ENCODE measurements at places on chromosomes 13 and 19. TPM values are rescaled to one million over a fixed set of nuclear protein-coding genes. Genes with fewer than 3 reads are reported as not detected.

DNA sequence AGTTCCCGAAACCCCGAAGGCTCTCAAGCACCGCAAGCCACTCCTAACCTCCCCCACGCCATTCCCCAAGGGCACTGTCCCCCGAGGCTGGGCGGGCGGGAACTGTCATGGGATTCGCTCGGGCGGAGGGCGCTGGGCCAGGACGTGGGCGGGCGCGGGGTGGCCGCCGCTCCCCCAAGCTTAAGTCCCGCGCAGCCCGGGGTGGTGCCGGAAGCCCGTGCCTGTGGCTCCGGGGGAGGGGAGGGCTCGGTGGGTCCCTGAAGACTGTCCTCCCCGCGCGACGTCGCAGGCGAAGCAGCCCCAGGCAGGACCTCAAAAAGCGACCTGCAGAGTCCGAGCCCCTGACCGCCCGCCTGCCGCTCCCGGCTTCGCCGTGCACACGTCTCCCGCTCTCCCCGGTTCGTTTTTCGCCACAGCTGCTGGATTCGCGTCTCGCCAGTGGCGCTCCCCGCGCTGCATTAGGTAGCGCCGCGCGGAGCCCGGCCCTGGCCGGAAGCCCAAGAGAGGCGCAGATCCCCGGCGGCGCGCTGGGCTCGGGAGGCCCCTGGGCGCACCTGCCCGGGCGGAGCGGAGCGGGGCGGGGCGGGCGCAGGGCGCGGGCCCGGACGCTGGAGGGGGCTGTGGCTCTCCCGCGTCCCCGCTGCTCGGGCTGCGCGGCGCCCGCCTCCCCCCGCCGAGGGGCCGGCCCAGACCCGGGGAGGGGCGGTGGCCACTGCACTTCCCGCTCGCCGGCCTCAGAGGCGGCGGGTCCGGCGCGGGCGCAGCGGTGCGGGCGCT, at the start of gene FARP1:
Gene FARP1, plus strand, starts transcription at position 715 of the 777 bp plus-strand sequence. CDS start 70,149 bp downstream, outside the sequence.
- no peak for DNase-seq
- H3K4me3 ChIP-seq, result peak within 1 kb of the TSS; percentile 39
- peaks cover 9% of the 10 kb centered on the region for H3K4me1 ChIP-seq

The SIGLECL1 gene
- not detected for total RNA-seq

- DNase-seq, result no peak
- H3K4me1 ChIP-seq, result no peaks in the 10 kb centered on the region
- H3K4me3 ChIP-seq, result no peak overlapping the region
- H3K36me3 ChIP-seq, result peaks cover 4% of the 10 kb centered on the region
Observed at GRCh38 chr13:63690672-63691071, 2275.0 kb upstream of the PCDH20 start.

The WDR88 gene
- total RNA-seq, result not detected

DNA sequence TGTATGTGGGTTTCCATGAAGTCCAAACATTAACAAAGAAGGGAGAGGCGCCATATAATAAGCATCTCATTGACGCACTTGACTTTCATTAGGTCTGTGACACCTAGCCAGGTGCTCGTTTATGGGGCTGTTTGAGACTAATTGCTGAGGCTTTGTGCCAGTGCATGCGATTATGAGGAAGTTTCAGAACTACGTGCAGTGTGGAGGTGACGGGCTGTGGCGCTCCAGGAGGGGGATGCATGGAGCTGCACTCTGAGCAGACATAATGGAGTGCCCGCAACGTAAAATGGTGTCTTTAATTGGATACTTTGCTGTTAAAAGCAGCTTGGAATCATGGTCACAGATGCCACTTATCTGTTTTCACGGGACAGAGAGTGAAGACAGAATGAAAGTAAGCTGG, 223.2 kb downstream of the FGF9 start:
- H3K4me1 ChIP-seq, result peaks cover 8% of the 10 kb centered on the region
- no peak for DNase-seq
- H3K4me3 ChIP-seq, result no peak overlapping the region
- no peak overlapping the region for H3K27ac ChIP-seq

- DNase-seq, result peak; percentile 83
- peak overlapping the region; percentile 85 for H3K4me3 ChIP-seq
- H3K27me3 ChIP-seq, result no peaks in the 10 kb centered on the region
- H3K27ac ChIP-seq, result peak overlapping the region; percentile 99
- H3K4me1 ChIP-seq, result peaks cover 14% of the 10 kb centered on the region
Observed at GRCh38 chr19:38831142-38831605, 420 bp downstream of the ECH1 start.

DNA sequence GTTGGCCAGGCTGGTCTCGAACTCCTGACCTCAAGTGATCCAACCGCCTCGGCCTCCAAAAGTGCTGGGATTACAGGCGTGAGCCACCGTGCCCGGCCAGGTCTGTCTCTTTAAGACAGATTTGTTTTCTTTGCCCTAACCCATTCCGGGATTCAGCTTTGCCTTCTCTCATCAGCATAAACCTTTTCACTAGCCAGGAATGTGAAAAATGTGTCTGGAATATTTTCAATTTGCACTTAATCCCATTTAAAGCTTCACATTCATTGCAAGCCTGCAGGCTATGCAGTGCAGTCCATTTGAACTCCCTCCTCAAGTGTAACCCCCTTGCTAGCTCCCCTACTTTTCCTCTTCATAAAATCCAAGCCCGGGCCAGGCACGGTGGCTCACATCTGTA, 880 bp upstream of the TMEM160 start:
- peaks cover 9% of the 10 kb centered on the region for H3K27me3 ChIP-seq
- peaks cover 19% of the 10 kb centered on the region for H3K4me1 ChIP-seq
- H3K4me3 ChIP-seq, result peak overlapping the region; percentile 92
- DNase-seq, result no peak

The MAP4K1 gene
- 318 TPM for total RNA-seq

The TLE2 gene
- total RNA-seq, result 1.3 TPM

DNA sequence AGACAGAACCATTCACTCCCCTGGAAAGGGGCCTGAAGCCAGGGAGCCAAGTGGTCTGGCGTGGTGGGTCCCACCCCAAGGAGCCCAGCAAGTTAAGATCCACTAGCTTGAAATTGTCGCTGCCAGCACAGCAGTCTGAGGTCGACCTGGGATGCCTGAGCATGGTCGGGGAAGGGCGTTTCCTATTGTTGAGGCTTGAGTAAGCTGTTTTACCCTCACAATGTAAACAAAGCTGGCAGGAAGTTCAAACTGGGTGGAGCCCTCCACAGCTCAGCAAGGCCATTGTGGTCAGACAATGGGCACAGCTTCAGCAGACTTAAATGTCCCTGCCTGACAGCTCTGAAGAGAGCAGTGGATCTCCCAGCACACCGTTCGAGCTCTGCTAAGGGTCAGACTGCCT, 195.6 kb upstream of the DACH1 start:
- peaks cover 30% of the 10 kb centered on the region for H3K36me3 ChIP-seq
- peaks cover 3% of the 10 kb centered on the region for H3K4me1 ChIP-seq
- H3K27ac ChIP-seq, result no peak overlapping the region
- DNase-seq, result no peak
- no peaks in the 10 kb centered on the region for H3K27me3 ChIP-seq
- H3K4me3 ChIP-seq, result no peak overlapping the region

DNA sequence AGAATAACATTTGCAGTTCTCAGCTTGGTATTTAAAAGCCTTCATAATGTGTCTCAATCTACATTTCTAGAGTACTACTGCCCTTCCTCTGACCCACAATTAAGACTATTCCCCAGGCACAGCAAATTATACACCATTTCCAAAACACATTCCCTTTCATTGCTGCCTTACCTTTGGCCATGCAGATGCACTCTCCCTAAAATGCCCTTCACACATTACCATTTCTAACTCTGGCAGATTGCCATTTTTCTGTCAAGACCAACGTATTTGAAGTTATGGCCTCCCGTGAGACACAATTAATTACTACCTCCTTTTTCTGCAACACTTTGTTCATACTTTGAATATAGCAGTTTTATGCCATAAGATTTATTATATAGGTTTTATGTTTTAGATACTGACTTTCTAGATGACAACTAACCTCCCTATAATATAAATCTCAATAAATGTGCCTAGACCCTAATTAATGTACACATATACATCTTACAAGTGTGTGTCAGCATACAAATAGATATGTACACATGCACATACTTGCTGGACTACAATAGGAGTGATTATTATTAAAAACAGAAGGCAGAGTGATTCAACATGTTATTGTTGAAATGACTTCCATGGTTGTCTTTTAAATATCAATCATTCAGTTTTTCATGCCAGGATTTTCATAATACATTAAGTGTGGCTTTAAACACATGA, 2902.5 kb downstream of the PCDH9 start:
- H3K27ac ChIP-seq, result no peak overlapping the region
- DNase-seq, result no peak
- H3K4me1 ChIP-seq, result no peaks in the 10 kb centered on the region
- no peaks in the 10 kb centered on the region for H3K27me3 ChIP-seq
- no peaks in the 10 kb centered on the region for H3K36me3 ChIP-seq

DNA sequence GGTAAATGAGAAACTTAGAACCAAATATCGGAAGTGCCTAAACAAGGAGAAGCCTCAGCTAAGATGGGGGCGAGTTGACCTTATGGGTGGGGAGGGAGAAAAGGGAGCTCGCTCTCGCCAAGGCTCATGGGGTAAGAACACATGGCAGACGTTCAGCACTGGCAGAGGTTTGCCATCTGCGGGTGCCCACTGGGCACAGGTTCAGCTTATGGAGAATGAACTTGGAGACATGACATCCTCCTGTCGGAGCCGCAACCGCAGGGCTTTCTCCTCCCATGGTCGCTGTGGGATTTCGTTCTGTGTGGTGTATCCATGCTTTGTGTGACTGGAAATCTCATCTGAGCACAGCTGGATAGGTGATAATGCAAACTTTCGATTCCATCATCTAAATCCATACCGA, 36.1 kb upstream of the PEPD start:
- no peak for DNase-seq
- H3K27ac ChIP-seq, result no peak overlapping the region
- no peaks in the 10 kb centered on the region for H3K36me3 ChIP-seq
- H3K27me3 ChIP-seq, result peaks cover 3% of the 10 kb centered on the region
- H3K4me3 ChIP-seq, result no peak overlapping the region
- no peaks in the 10 kb centered on the region for H3K4me1 ChIP-seq

The PGLYRP1 gene
- total RNA-seq, result not detected

GRCh38 chr19:3057275-3057714, 5.0 kb downstream of the TLE5 start:
- DNase-seq, result peak; percentile 5
- H3K36me3 ChIP-seq, result no peaks in the 10 kb centered on the region
- no peak overlapping the region for H3K4me3 ChIP-seq

GRCh38 chr13:48595431-48596429, 58.0 kb upstream of the CYSLTR2 start:
- H3K36me3 ChIP-seq, result no peaks in the 10 kb centered on the region
- H3K27me3 ChIP-seq, result no peaks in the 10 kb centered on the region
- no peak overlapping the region for H3K4me3 ChIP-seq

The JAK3 gene
- 195 TPM for total RNA-seq

- H3K36me3 ChIP-seq, result no peaks in the 10 kb centered on the region
- peak overlapping the region; percentile 32 for H3K4me3 ChIP-seq
- peak; percentile 67 for DNase-seq
- H3K27ac ChIP-seq, result no peak overlapping the region
Observed at GRCh38 chr13:27533155-27533643, 82.8 kb upstream of the MTIF3 start.

Data from natural killer cell treated with Interleukin-12 subunit alpha and Interleukin-12 subunit beta and Interleukin-15 and Interleukin-18, amount 100 ng/mL, for 72 hours (primary cell).